ENCODE measurements at places on chromosomes 7 and 10. TPM values are rescaled to one million over a fixed set of nuclear protein-coding genes. Genes with fewer than 3 reads are reported as not detected.

The SEC61A2 gene
- total RNA-seq, result 12.5 TPM

The SH2D4B gene
- total RNA-seq, result not detected

The TRPV6 gene
- total RNA-seq, result not detected

The TMEM176B gene
- total RNA-seq, result not detected

The ASZ1 gene
- not detected for total RNA-seq

The LIPM gene
- total RNA-seq, result not detected

The ATOH7 gene
- not detected for total RNA-seq

The FGL2 gene
- total RNA-seq, result 0.30 TPM

The PAPSS2 gene
- total RNA-seq, result 233 TPM

Data from smooth muscle cell of the umbilical artery (primary cell).